Mesenteric fat pad (tissue), 1 donor: ENCODE measurements at places on chromosomes 1 and 21. TPM values are rescaled to one million over a fixed set of nuclear protein-coding genes. Genes with fewer than 3 reads are reported as not detected.

Gene INSRR
- total RNA-seq, result 0.10 TPM

Gene UBXN10
- total RNA-seq, result 0.29 TPM

DNA sequence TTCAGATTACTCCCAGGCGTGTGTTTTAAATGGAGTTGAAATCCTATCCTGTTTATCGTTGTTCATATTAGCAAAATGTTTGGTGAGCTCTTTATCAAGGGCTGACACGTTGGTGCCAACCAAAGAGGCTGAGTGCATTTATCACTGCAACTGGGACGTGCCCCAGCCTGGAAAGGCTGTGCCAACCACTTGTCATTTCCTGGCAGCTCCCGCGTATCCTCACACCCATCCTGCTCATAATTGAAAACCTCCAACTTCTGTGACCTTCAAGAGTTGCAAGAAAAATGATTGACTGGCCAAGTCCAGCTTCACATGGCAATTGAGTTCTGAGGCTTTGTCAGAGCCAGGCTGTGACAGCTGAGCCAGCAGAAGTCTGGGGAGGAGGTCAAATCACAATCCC lies 43.7 kb upstream of the KCNA3 start:
- no peak for DNase-seq

DNA sequence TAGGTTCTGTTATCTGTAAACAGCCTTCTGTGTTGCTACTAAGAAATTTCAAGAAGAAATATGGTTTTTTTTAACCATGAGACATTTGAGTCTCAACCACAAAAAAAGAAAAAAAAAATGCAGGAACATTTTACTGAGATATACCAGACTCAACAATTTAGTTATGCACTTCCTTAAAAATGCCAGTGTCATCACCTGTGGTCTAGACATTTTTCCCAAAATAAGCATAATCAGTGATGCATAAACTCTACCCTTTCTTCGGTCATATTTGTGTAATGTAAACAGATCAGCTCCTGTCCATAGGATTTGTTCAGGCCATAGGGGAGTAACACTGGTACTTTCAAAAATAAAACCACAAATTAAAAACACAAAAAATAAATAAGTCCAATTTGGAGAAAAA lies 122.6 kb upstream of the TNFSF4 start:
- DNase-seq, result no peak

- DNase-seq, result no peak
These were observed 11.6 kb upstream of the CTBS start for GRCh38 chr1:84585803-84586202.

DNA sequence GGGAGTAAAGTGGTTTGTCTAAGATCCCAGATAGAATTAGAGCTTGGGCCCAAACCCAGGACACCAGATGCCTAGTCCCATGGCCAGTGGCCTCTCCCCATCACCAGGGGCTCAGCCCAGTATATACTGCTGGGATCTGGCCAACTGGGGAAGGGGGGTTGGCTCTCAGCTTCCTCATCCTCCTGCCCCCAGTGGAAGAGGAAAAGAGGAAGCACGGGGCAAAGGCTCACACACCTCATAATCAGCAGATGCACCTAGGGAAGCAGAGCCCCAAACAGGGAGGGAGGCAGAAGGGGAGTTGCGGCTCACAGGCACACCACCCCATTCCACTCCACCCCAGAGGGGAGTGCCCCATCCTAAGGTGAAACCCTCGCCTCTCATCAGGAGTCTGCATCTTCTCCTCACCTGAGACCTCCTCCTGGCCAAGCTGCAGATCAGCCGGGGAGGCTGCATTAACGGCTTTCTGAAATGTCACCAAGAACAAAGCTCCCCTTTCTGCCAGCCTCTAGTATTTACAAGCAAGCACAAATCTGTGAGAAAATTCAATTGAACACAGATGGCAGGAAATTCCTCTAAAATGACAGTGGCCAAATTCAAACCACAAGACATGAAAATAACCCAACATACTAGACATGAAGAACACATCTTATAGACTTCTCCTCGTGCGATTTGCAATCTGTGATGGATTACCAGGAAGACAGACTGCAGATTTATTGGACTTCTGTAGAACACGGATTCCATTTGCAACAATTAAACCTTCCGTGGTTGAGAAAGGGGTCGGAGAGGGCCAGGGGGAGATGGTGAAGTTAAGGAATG lies 82.8 kb downstream of the GLIS1 start:
- DNase-seq, result no peak

DNA sequence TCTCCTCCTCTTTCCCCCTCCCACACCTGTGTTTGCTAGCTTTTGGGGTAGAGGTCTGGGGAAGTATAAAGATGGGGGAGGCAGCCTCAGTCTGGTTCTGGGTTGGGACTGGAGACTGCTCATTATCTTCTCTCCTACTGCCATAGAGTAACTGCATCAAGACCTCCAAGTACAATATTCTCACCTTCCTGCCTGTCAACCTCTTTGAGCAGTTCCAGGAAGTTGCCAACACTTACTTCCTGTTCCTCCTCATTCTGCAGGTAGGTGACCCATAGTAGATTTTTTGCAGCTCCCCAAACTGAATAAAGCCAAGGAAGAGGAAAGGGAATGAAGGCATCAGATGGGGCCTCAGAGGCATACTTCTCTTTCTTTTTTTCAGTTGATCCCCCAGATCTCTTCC lies 5.3 kb downstream of the ATP8B2 start:
- DNase-seq, result no peak

- DNase-seq, result no peak
These were observed 83.6 kb downstream of the LRRC8D start for GRCh38 chr1:89904219-89904980.
